ENCODE measurements at places on chromosomes 11 and 22.

DNA sequence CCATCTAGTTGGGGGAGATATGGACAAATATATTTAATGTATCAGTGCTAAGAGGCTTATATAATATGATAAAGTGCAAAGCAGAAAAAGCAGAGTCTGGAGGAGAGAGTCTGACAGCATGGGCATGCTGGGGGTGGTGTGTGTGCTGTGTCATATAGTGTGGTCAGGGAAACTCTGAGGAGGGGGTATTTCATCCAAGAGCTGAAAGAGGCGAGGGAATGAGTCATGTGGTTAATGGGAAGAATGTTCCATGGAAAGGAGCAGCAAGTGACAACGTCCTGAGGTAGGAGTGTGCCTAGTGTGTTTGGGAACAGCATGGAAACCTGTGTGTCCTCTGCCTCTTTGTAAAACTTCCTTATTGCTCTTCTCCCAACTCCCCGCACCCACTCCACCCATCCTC lies 38.0 kb downstream of the EIF3F start:
- DNase-seq, result no peak

- no peak for DNase-seq
Observed at GRCh38 chr11:116215471-116216113, 557.2 kb downstream of the BUD13 start.

DNA sequence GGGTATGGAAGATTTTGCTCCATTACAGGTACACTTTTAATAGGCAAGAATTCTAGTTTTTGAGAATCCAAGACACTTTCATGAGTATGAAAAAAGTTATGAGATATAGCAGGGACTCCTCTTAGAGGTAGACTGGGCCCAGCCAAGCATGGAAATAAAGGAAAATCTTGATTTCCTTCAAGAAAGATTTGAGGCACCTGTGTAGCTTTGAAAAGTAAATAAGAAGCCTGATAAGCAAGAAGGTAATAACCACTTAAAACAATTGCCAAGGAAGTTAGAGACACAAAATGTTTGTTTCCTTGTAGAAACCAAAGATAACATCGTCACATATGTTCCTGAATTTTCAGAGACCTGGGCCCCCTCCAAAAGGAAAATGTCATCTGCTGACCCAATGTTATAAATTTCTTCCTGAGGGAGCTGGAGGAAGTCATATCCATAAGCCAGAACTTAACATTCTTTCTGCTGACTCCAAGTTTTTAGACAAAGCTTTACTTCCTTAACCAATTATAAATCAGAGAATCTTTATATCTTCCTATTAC lies 314.5 kb upstream of the ANO3 start:
- DNase-seq, result no peak

- DNase-seq, result peak; percentile 93
Observed at GRCh38 chr11:353179-353873, 16.0 kb upstream of the B4GALNT4 start.

- peak; percentile 57 for DNase-seq
Observed at GRCh38 chr11:135075740-135076139, 663.7 kb upstream of the B3GAT1 start.

DNA sequence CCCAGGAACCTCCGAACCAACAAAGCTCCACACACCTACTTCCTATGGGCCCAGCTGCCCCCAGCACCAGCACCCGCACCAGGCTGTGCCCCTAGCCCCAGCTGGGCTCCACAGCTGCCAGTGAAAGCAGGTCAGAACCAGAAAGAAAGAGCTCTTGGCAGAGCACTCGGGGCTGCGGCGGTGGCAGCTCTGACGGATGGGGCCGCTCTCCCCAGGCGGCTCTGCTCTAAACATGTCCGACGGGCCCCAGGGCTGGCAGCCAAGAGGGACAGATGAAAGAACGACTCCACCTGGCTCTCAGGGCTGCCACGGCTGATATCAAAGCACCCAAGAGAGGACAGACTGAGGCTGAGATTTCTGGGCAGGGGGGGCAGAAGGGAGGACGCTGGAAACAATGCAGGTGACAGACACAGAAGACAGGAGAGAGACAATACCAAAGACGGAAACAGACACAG lies 25.7 kb downstream of the LRFN4 start:
- no peak for DNase-seq

- DNase-seq, result no peak
Observed at GRCh38 chr22:24994070-24994763, 41.7 kb downstream of the KIAA1671 start.

DNA sequence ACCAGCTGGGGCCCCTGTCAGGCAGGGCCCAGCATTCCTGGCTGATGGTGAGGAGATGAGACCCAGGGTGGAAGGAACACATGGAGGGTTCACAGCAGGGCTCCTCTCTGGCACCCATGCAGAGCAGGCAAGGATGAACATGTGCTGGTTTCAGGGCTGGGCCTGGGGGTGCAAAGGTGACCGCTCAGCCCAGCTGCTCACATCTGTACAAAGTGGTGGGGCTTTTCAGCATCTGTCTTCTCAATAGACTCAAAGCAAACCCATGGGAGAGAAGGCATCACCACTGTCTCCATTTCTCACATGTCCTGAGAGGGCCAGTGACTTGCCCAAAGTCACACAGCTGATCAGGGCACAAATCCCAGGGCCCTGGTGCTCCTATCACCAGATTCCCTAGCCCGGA lies 27.3 kb upstream of the TCF20 start:
- DNase-seq, result no peak

DNA sequence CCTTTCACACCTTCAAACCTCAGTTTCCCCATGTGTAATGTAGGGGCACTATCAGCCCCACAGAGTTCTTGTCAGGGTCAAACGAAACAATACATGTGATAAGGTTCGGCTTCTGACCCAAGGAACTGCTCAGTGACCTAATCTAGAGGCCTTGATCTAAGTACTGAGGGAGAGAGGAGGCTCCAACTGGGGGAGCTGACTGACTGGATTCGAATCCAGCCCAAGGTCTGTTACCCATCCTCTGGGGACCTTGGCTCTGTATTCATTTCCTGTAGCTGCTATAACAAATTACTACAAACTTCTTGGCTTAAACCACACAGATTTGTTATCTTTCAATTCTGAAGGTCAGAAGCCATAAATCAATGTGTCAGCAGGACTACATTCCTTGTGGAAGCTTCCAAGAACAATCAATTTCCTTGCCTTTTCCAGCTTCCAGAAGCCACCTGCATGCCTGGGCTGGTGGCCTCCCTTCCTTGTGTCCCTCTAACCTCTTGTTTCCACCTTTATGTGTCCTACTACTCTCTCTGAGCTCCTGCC lies 10.7 kb upstream of the ANAPC15 start:
- no peak for DNase-seq

DNA sequence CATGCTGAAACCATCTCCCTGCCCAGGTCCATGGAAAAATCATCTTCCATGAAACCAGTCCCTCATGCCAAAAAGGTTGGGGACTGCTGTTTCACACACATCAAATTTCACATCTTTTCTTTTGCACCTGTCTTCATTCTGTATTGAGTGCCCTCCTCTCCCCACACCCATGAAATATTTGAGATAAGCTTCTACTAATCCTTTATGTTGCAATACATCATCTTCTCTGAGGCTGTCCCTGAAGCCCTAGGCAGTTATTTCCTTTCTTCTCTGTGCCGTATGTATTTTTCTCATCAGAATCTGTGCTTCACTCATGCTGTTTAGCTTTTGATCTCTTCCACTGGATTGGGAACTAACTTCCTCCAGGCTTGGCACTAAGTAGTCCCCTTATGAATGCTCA lies 40.0 kb upstream of the RRM1 start:
- DNase-seq, result no peak

DNA sequence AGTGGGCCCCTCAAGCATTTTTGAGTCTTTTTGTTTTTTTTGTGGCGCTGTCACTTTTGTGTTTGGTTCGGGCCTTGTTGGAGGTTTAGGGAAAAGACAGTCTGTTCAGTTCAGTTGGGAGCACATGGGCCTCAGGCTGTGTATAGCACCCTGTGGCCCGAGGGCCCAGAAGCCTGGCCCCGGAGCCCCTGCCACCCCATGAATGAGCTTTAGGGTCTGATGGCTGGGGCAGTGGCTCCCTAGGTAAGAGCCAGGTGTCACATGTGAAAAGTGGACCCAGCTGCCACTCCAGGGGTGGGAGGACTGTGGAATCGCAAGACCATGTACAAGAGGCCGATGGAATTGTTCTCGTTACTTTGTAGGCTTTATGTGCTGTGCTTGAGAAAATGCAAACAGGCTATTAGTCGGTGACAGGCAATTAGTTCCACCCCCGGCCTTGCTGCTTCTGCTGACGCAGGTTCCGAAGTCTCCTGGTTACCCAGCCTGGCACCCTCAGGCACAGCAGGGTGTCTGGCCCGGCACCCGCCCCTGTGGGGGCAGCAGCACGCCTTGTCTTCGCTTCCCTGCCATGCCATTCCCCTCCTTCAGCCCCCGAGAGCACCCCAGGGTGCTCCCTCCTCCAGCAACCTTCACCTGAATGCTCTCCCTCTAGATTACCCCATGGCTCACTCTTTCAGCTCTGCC lies 38.2 kb upstream of the PARVG start:
- no peak for DNase-seq

DNA sequence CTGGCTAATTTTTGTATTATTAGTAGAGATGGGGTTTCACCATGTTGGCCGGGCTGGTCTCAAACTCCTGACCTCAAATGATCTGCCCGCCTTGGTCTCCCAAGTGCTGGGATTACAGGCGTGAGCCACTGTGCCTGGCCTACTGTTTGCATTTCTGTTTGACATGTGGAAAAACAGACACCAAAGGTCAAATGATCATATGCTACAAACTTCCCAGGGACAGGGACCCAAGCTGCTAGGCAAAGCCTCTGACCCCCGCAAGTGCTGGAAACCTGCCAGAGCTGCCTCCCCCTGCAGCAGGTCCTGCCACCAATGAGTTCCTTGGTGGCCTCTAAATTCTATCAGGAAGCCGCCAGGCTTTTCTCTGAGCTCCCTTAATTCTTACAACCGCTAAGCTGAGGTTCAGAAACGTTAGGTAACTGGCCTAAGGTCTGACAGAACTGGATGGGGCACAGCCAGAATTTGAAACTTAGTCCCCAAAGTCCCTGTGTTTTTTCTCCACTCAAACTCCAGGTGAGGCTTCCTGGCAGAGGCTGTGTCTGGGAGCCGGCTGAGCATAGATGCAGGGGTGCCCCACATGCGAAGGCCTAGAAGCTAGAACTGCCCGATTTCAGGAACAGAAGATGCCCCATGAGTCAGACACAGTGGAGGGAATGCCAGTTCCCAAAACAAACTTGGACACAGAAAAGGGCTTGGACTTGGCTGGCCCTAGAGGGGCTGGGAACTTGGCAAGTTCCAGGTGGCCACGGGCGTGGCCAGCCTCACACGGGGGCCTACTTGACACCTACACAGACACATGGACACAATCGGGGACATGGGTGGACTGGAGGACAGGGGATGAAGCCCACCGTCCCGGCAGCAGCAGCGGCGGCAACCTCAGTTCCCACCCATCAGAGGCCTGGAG lies 7.4 kb downstream of the CSNK1E start:
- peak; percentile 70 for DNase-seq

- peak; percentile 57 for DNase-seq
Observed at GRCh38 chr11:114846416-114846791, 168.1 kb downstream of the NXPE2 start.

DNA sequence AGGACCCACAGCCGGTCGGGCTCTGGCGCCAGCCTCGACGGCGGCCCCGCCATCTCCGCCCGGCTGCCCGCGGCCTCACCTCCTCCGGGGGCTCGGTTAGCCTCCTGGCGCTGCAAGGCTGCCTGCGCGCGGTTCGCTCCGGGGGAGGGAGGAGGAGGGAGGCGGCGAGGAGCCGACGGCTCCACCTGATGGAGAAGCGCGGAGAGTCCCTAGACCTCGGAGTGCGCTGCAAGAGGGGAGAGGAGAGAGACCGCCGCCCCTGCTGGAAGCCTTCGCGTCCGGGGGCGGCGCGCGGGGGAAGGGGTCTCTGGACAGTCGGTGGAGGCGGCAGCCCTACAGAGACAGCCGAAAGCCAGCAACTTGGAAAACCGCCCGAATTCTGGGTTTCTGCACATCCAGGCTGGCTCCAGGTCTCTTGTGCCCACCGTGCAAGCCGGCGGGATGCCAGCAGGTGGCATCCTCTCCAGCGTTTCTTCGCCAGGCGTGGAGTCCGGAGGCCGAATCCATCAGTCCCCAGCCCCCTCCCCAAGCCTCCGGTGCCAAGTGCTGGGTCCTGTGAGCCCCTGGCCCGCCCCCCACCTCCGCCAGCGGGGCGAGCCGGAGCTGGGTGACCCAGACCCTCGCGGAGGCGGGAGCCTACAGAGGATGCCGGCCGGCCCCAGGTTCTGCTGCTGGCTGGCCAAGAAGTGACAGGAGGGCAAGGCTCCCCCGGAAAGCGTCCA lies 2.9 kb upstream of the KIRREL3 start:
- DNase-seq, result peak; percentile 20

DNA sequence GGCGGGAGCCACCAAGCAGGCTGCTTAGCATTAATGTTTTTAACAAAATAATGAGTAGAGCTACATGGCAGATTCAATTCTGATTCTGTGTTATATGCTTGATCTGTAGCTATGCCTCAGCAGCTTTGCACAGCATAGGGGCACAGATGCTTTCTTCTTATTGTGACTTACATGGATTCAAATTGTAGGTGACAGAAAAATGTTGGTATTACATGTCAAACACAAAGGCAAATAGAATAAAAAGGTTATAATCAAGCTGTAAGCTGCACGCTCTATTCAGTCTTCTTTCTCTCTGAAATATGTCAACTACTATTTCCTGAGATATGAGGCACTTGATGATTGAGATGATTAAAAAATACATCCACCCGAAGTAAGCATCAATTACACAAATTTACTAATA lies 1573.8 kb downstream of the FAM181B start:
- no peak for DNase-seq

DNA sequence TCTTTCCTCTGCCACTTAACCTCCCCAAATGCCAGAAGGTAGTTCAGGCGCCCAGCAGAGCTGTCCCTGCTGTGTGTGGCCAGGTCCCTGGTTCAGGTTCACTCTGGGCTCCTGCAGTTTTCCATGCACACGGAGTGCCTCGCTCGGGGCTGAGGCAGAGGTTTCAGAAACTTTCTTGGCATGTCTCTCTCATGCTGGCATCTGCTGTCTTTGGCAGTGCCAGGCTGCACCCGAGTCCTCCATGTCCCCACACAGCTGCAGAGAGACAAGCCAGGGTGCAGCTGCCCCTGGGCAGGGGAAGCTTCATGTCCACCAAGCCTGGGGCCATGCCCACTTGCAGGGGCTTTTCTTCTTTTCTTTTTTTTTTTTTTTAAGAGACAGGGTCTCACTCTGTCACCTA lies 7.0 kb upstream of the NEFH start:
- no peak for DNase-seq

DNA sequence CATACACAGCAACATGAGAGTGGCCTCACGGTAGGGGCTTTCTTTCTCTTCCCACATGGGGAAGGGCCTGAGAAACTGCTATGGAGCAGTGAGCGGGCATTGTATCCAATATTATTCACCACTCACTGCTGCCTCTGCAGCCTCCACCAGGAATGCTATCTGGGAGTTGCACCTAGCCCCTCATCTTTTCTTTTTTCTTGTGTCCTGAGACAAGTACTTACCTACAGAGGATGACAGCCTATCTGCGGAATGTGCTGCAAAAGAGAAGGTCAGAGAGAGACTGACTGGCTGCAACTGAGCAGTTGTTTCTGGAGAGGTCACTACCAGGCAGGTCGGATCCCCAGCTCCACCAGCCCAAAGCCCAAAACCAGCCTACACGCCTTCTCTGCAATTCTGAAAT lies 52.1 kb upstream of the HTATIP2 start:
- DNase-seq, result no peak

- DNase-seq, result no peak
Observed at GRCh38 chr11:78727816-78728215, 153.2 kb upstream of the NARS2 start.

- no peak for DNase-seq
Observed at GRCh38 chr11:210803-211180, 3.3 kb downstream of the RIC8A start.

Measured in right cardiac atrium (tissue), 5 donors.